ENCODE measurements at places on chromosomes 11 and 22.

GRCh38 chr11:17513853-17514252 is 30.4 kb downstream of the USH1C start:
- DNase-seq = peak; percentile 11

DNA sequence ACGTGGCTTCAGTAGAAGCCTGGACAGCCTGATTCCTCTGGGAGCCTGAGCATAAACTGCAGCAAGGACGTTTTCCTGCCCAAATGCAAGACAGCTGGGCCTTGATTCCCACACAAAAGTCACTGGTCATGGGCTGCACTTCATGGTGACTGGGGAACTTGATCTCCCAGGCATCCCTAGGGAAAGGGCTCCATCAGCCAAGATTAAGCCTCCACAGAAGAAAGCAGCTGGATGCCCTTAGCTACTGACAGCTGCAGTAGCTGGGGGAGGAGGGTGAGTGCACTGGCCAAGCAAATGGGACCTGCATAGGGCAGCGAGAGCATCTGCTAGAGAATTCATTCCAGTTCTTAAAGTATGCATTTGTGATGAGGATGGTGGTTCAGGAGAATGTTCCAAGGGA is 267.4 kb upstream of the ISX start:
- no peak for DNase-seq

GRCh38 chr11:45079943-45080719 is 66.3 kb upstream of the PRDM11 start:
- peak; percentile 56 for DNase-seq

DNA sequence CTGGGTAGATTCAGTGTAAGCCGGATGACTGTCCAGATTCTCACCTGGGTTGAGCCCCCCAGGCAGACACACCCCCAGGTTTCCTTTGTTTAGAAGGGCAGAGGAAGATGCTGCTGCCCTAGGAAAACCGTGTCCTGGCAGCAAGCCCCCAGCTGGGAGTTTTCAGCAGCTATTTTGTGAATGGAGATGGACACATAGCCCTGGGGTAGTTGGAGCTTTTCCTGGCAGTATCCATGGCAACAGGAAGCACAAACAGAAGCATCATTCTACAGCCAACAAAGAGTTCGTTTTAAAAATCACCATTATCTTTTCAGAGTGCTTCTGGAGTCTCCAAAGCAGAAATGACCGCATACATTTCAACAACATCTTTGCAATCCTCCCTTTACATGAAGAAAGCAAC is 245.5 kb downstream of the BRD1 start:
- no peak for DNase-seq

GRCh38 chr22:22218302-22218701 is 26.3 kb upstream of the VPREB1 start:
- no peak for DNase-seq

DNA sequence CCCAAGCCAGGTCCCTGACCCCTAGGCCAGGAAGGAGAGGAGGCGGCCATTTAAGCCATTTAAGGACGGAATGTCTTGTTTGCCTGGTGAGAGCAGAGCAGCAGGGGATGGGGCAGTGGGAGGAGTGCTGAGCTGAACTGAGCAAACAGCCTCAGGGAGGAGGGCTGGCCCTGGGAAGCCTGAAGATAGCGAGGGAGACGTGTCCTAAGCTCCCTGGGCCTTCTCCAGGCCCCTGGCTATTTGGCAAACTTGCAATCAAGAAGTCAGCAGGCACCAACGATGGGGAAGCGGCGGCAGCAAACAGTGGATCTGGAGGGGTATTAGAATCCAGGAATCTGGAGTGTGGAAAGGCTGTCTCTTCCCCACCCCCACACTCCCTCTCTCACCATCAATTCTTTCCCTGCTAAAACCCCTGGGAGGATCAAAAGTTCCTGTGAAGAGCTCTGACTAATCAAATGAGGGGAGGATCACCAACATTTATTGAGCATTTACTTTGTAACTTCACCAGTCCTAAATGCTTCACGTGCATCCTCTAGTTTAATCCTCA is 8.8 kb downstream of the BCL9L start:
- no peak for DNase-seq

GRCh38 chr22:27756212-27756660 is 45.3 kb downstream of the MN1 start:
- no peak for DNase-seq

DNA sequence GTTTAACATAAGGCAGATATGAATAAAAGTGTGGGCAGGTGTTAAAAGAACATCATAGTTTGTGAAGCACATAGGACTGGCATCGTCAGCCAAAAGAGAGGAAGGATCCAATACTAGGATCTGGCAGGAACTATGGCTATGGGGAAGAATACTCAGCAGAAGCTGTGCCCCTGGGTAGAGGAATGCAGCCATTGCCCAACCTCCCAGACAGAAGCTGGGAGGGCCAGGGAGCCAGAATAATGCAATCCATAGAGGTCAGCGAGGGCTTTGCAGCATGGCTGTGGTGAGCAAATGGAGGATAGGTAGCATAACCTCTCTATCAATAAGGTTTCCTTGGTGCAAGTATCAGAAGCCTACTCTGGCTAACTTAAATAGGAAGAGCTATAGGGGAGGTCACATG is 11.7 kb upstream of the CSTF3 start:
- DNase-seq = no peak

DNA sequence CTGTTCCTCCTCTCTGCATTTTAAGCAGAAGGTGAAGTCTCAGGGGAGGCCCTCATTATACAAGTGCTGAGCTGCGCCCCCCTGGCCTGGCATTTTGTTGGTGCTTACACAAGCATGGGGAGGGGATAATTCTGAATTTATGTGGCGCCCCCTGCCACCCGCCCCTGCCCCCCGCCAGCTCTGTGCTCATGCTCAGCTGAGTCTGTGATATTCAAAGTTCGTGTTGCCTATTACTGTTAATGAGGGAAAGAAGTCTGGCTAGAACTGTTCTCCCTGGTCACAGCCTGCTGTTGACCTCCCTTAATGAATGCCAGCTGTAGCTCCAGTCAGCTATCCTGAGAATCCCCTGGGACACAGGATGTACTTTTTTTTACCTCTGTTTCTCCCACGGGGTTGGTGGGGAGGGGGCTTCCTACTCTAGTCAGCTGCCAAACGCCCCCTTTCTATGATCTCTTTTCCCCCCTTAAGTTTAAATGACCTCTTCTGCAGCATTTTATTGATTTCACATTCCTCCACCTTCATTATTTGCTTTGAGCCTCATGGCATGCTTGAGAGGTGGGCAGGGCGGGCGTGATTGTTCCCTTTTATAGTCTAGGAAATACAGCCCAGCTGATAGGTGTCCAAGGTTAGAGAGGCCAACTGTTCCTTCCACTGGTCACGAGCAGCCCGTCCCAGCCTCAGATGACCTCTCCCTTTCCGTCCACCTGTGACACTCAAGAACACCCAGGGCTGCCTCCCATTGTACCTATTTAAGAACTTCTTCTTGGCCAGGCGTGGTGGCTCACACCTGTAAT is 12.2 kb downstream of the USP2 start:
- no peak for DNase-seq

GRCh38 chr11:27699242-27699925 is 871 bp downstream of the BDNF start:
- no peak for DNase-seq

DNA sequence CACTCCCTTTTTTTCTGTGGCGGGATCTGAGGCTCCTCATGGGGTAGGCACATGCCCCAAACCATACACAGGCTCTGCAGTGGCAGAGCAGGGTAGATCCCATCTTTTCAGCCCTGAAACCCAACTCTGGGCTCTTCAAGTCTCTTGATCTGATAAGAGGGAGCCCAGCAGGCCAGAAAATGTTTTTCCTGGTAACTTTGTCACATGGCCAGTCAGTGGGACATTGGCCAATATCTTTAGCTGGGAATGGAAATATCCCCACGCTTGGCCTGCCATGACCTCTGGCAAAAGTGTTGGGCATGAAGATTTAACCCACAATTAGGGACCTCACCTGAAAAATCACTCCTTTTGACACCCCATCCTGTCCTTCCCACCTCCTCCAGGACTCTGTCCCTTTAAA is 8.1 kb downstream of the INPP5J start:
- no peak for DNase-seq

DNA sequence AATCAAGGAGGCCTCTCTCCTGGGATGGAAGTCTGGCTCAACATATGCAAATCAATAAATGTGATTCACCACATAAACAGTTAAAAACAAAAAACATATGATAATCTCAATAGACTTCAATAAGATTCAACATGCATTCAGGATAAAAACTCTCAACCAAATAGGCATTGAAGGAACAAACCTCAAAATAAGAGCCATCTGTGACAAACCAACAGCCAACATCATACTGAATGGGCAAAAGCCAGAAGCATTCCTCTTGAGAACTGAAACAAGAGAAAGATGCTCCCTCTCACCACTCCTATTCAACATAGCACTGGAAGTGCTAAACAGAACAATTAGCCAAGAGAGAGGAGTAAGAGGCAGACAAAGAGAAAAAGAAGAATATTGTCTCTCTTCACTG is 54.0 kb upstream of the SEZ6L start:
- no peak for DNase-seq

DNA sequence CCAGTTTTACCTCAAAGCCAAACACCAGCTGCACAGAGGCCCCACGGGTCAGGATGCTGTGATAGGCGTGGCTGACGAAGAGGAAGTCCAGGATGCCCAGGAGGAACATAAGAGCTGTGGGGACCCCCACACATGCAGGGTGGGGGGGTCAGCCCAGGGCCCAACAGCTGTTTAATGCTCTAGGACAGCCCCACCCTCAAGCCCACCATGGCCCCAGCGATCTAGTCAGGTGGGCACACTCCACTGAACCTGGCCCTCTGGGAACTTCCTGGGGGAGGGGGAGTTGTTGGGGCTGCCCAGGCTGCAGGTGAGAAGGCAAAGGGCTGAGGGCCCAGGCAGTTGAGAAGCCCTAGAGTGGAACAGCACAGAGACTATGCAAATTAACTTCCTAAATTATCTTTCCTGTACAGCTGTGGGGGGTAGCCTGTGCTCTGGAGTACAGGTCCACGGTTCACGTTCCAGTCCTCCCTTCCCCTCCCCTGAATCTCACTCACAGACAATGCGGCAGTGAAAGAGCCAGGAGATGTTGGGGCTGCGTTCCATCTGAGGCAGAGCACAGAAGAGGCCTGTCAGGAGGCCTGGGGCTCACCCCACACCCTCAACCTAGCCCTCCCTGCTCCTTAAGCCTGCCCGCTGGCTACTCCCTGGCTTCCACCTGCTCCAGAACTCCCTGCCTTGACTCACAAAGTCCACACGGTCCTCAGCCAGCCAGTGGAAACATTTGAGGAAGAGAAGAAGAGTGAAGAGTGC is 1.9 kb downstream of the SYVN1 start:
- peak; percentile 20 for DNase-seq

GRCh38 chr22:24432059-24432853 is 4.9 kb downstream of the ADORA2A start:
- DNase-seq = peak; percentile 69

DNA sequence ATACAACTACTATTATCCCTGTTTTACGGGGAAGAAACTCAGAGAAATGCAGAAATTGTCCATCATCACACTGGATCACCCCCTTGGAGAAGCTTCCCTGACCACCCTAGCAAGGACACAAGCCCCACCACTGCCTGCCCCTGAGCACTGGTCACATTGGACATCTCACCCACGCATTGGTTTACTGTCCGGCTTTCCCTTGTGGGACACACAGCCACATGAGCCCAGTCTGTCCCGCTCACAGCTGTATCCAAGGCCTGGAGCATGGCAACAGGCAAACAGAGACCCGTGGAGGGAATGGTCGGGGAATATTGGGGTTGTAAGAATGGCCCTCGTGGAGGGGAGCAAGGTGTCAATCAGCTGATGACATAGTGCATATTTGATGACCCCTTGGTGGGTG is 42.7 kb upstream of the FGF3 start:
- DNase-seq = no peak

DNA sequence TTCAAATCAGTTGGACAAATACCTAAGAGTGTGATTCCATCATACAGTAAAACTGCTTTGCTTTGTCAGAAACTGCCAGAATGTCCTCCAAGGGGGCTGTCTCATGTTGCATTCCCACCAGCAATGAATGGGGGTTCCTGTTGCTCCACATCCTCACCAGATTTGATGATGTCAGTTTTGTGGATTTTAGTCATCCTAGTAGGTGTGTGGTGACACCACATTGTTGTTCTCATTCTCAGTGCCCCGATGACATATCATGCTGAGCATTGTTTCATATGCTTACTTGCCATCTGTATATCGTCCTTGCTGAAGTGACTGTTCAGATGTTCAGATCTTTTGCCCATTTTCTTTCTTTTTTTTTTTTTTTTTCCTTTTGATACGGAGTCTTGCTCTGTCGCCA is 37.0 kb downstream of the CDPF1 start:
- no peak for DNase-seq

GRCh38 chr11:107566569-107566968 is 1.0 kb upstream of the ALKBH8 start:
- DNase-seq = no peak

GRCh38 chr22:49367041-49367697 is 460.5 kb downstream of the BRD1 start:
- DNase-seq = no peak

- DNase-seq = no peak
These were observed 6.2 kb downstream of the EIF3L start for GRCh38 chr22:37855462-37855861.

- no peak for DNase-seq
These were observed 357.2 kb upstream of the NARS2 start for GRCh38 chr11:78931891-78932290.

- DNase-seq = peak; percentile 63
These were observed at the start of gene C11orf97 for GRCh38 chr11:94511932-94512781. Gene C11orf97, plus strand, starts transcription at chr11:94512461. Its CDS starts 68 bp downstream, at chr11:94512529.

DNA sequence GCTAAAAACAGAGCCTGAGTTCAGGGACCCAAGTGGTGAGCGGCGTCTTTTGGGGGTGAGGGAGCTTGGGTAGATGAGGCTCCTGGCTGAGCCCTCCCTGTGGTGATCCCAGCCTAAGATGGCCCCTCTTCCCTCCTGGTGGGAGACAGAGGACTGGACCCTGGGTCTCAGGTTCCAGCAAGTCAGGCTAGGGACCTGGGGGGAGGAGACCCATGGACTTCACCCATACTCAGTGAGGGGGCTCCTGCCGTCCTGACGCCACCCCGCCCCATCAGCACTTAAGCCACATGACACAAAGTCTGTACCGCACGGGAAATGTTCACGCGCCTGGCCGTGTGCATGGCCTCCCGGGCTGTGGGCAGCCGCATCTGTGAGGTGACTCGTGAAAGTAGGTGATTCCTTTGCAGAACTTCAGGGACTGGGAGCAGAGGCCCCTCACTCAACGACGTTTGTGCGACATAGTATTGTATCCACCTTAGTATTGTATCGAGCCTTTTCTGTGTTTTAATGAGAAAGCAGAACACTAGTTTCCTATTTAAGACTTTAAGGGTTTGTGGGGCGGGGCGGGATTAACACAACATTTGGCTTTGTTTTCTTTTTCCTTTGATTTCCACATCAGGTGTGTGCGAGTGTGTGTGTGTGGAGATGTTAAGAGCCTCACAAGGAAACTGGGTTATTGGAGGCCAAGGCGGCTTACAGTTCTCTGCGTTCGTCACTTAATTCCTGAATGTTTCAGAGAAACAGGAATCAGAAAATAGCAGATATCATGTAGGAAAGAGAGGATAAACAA is 18.4 kb upstream of the TMEM191C start:
- no peak for DNase-seq

DNA sequence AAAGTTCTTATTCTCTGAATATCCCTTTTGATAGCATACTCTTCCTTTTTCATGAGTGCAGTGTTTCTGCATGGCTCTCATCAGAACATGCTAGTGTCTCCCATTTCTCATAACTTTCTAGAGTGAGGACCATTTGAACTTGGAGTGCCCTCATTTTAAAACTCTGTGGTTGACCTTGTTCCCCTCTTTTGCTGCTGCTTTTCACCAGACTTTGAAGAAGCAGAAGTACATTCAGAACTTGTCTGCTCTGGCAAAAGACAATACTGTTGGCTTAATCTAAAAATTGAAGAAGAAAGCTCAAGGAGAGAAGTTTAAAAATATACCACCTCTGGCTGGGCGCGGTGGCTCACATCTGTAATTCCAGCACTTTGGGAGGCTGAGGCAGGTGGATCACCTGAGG is 35.0 kb downstream of the PPARA start:
- DNase-seq = no peak
